GM19239 (cell line): ENCODE measurements at places on chromosomes 7 and 10.

DNA sequence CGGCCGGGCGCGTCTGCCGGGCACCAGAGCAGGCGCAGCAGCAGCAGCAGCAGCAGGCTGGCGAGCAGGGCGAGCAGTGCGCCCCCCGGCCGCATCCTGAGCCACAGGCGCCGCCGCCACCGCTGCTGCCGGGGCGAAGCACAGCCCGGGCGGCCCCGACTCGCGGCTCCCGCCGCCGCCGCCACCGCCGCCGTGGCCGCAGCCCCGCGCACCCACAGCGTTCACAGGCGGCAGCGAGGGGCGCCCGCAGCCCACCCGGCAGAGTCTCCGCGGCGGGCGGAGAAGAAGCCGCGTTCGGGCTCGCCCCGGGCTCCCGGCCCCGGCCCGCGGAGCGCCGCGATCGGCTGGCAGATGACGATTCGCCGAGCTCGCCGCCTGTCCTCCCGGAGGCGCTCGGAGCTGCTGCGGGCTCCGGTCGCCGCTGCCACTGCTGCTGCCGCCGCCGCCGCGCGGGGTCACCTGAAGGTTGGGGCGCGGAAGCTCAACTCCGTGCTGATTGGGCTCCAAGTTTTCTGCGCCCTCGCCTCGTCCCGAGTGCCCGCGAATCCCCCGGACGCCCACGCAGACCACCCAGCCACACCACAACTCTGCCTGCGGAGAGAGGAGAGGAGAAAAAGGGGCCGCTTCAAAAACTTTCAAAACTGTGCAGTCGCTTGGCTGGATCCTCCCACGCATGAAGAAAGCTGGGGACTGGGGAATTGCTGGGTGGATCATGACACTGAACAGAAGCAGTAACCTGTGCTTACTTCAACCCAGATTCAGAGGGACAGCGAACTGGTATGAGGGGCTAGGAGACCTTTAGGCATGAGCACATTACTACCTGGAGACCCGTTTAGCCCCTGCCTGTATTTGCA lies at the start of gene ST8SIA6:
Gene ST8SIA6 (minus strand): TSS at position 435 of the 854 bp plus-strand sequence. CDS start 340 bp downstream, at position 95.
- DNase-seq, result peak; percentile 70

DNA sequence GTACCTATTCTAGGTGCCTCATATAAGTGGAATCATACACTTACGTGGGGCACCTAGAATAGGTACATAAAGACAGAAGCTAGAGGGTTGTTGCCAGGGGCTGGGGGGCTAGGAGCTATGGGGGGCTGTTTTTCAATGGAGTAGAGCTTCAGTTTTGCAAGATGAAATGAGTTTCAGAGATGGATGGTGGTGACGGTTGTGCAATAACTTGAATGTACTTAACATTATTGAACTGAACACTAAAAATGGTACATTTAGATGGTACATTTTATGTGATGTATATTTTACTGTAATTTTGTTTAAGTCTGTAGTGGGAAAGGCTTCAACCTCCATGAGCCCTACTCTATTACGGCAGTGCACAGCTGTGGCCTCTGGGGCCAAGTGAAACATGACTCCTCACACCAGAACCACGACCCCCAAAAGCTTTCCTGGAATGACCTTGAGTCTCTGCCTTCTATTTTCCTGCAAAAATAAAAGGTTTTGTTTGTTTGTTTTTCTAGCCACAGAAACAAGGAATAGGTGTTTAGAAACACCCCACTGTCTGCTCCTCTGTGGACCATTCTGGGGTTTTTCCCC lies 147.3 kb upstream of the PLXNA4 start:
- DNase-seq, result no peak

- DNase-seq, result no peak
Measured at GRCh38 chr10:16439295-16439694, 2.5 kb downstream of the PTER start.

DNA sequence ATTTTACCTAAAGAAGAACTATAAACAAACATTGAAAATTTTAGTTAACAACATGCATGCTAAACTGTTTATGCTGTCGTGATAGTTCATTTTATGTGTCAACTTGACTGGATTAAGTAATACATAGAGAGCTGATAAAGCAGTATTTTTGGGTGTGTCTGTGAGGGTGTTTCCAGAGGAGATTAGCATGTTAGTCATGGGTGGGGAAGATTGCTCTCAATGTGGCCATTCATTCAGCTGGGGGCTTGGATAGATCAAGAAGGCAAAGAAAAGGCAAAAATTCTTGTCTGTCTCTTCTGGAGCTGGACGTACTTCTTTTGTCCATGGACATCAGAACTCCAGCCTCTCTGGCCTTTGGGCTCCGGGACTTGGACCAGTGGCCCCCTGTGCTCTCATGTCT lies 172.9 kb upstream of the SEMA3E start:
- no peak for DNase-seq

DNA sequence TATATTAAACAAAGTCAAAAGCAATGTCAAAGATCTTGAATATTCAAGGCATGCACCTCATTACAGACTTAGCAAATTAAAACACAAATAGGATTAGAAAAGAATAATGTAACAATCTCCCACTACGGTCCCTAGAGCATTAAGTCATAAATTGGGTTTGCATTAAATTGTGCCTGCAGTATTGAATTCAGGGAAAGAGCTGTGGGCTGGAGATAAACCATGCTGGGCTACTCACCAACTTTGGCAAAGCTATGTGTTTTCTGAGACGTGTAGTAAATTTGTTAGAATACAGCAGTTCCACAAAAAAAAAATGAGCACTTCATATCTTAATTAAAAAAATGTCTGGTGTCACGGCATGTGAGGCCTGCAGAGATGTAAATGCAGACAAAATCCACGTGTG lies 241.6 kb downstream of the SNX10 start:
- no peak for DNase-seq

GRCh38 chr10:70964245-70964644 lies 75.9 kb upstream of the PCBD1 start:
- no peak for DNase-seq

DNA sequence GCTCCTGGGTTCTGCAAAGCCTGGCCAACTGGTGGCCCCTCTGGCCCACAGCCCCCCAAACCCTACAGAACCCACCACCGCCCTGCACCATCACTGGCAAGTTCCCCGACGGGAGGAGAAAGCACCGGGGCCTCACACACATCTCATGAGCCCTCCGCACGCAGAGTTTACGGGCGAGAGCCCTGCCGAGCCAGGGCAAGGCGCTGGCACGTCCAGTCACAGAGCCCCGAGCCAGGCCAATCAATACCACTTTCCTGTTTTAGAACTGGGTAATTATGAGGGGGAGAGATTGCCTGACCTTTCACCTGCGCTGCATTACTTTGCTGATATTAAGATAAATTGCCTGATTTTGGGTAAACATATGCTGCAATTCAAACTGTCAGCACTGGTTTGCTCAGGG lies 113.3 kb downstream of the EBF3 start:
- no peak for DNase-seq

GRCh38 chr7:37206192-37206591 lies 242.5 kb downstream of the ELMO1 start:
- DNase-seq, result no peak

- no peak for DNase-seq
Measured at GRCh38 chr10:48811461-48811860, 126.8 kb downstream of the WDFY4 start.

DNA sequence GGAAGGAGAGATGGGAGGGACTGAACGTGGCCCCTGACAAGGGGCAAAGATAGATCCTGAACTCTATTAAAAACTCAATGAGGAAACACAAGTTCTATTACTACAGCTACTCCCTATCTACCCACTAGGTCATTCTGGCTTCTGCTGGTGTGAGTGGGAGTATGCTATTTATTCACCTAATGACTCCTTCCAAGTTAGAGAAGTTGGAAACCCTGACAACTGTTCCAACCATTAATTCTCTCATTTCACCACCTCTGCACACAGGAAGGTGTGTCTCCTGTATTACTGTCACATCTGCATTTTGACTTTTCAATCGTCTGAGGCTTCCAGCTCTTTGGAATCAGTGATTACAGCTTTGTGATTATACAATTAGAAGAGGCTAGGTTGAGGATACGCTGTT lies 169.4 kb upstream of the ADO start:
- DNase-seq, result no peak

DNA sequence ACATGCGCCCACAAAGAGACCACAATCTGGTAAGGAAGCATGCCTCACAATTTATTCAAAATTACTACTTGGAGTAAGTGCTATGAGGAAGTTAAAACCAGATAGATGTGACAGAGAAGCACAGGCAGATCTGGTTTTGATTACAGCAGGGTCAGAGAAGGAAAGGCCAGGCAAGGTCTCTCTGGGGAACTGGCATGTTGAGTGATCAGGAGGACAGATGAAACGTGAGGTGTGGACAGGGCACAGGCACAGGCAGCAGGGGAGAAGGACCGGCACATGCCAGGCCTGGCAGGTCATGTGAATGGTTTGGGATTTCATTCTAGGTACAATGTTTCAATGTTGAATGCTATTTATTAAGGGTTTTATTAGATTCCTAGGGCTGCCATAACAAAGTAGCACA lies 51.6 kb downstream of the GPAM start:
- no peak for DNase-seq

DNA sequence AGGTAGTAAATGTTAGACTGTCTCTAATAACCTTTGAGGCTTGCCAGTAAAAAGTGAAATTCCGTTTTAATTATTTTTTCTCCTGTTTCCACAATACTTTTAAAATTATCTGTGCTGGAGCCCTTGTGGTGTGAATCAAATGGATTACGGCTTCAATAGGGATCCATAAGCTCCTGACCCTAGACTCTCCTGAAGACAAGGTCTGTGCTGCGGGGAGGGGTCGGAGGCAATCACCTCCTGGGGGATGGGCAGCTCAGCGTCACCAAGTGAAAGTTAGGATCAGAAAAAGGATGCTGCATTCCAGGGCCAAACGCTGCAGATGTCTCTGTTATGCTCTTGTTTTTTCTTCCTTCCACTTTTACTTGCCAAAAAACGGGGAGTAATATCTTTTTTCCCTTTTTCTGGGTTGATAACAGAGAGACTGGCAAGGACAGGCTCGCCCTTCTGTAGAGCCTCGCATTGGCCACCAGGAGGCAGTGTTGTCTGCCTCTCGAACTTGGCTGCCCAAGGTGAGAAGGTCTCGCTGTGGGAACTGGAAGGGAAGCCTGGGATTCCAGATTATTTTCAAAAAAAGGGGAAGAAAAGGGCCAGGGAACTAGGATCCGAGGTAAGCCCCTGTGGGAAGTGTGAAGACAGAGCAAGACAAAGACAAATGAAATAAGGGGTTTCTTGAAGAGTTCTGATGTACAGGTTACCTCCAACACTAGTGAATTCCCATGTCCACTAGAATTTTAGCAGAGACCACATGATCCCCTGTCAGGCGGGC lies 621.9 kb downstream of the ACTR3B start:
- peak; percentile 27 for DNase-seq

GRCh38 chr7:120165227-120165626 lies 107.7 kb upstream of the KCND2 start:
- DNase-seq, result no peak

GRCh38 chr10:80321183-80321582 lies 31.7 kb upstream of the MAT1A start:
- DNase-seq, result no peak

GRCh38 chr7:98200364-98200763 lies 10.9 kb upstream of the BHLHA15 start:
- no peak for DNase-seq

DNA sequence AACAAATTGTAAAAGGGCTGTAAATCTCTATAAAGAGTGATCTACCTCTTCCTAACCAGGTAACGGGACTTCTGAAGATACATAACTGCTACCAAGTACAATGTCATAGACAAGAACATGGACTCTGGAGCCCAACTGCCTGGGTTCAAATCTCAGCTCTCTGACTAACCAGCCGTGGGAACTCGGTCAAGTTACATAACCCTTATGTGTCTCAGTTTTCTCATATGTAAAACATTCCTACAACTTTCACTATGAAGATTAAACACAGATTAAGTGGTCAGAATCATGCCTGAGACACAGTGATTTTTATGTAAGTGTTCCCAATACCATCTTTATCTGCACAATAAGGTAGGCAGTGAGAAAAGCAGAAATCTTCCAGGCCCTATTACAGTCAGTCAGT lies 52.6 kb downstream of the ITGB1 start:
- DNase-seq, result no peak

- no peak for DNase-seq
Measured at GRCh38 chr7:129213828-129214227, 11.0 kb upstream of the AHCYL2 start.

GRCh38 chr7:115724400-115725056 lies 306.0 kb downstream of the TFEC start:
- DNase-seq, result no peak

DNA sequence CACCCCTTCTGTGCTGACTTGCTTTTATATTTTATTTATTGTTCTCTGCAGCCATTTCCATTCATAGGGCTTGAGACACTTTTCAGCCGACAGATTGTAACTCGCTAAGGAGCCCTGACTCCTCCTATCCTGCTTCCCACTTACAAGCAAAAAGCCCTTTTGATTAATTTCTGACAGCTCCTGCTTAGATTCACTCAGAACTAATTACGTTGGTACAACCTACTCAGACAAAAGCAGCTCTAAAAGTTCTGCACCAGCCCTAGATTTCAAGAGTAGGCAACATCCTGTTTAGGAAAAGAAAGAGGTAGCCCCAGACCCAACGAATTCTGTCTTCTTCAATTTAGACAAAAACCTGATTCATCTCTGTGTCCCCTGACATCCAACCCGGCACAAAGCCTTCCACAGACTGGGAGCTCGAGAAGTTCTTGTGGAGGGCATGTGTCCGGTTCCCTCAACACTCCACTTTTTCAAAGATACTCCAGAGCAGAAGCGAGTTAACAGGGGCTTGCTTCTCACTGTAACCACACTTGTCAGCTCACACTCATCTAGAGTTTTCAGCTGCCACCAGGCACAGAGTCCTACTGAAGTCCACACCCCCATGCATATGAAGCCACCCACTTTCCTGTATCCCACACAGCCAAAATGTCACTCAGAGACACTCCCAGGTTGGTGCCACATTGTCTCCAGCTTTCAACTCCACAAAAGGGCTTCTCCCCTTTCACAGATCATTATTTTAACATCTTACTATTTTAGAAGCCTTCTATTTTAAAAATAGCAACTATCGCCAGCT lies 113.6 kb upstream of the NFE2L3 start:
- no peak for DNase-seq

- DNase-seq, result no peak
Measured at GRCh38 chr7:117485118-117485620, 5.3 kb downstream of the CFTR start.

DNA sequence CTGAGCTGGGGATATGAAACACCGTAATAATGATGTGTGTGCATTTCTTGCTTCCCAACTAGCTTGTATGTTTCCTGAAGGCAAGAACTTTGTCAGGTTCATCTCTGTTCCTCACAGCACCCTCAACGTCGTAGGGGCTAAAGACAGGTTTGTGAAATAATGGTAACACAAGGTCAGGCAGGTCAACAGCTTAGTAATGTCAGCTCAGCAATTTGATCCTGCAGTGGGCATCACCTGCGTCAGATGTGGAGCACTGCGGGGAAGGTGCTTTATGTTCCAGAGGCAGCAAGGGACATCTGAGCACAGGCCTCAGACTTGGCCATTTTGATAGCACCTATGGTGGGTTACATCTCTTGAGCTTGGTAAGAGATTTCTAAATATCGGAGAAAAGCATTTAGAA lies 51.8 kb upstream of the BTBD16 start:
- DNase-seq, result no peak
